Chondrocyte (in vitro differentiated cells): ENCODE measurements at places on chromosomes 11 and 22. TPM values are rescaled to one million over a fixed set of nuclear protein-coding genes. Genes with fewer than 3 reads are reported as not detected.

Gene KLHDC7B
- 0.34 to 7.2 TPM (median 6.3 TPM) in 3 replicates for total RNA-seq

Gene TPBGL
- 0.24 to 0.82 TPM (median 0.74 TPM) in 3 replicates for total RNA-seq

Gene PATE4
- not detected in 3 replicates for total RNA-seq

Gene RTN4R
- 0.75 to 5.5 TPM (median 5.5 TPM) in 3 replicates for total RNA-seq

Gene SCN3B
- total RNA-seq, result 0.15 to 0.62 TPM (median 0.45 TPM) in 3 replicates

Gene MMP3
- total RNA-seq, result not detected in 3 replicates

Gene USP28
- 27.0 to 34.1 TPM (median 33.3 TPM) in 3 replicates for total RNA-seq

Gene C11orf65
- total RNA-seq, result not detected in 3 replicates

GRCh38 chr11:27291954-27292636 is 70.9 kb downstream of the CCDC34 start:
- no peak overlapping the region for H3K4me3 ChIP-seq
- no peak for DNase-seq
- no peak overlapping the region for H3K27ac ChIP-seq
- no peaks in the 10 kb centered on the region for H3K36me3 ChIP-seq
- H3K4me1 ChIP-seq, result peaks cover 22% of the 10 kb centered on the region
- H3K27me3 ChIP-seq, result no peaks in the 10 kb centered on the region

- H3K27me3 ChIP-seq, result peaks cover 21% of the 10 kb centered on the region
- H3K36me3 ChIP-seq, result no peaks in the 10 kb centered on the region
- no peak overlapping the region for H3K4me3 ChIP-seq
- peak; percentile 53 for DNase-seq
- peak overlapping the region; percentile 70 for H3K27ac ChIP-seq
- peaks cover 27% of the 10 kb centered on the region for H3K4me1 ChIP-seq
Measured at GRCh38 chr22:37229805-37230672, 14.0 kb downstream of the RAC2 start.

DNA sequence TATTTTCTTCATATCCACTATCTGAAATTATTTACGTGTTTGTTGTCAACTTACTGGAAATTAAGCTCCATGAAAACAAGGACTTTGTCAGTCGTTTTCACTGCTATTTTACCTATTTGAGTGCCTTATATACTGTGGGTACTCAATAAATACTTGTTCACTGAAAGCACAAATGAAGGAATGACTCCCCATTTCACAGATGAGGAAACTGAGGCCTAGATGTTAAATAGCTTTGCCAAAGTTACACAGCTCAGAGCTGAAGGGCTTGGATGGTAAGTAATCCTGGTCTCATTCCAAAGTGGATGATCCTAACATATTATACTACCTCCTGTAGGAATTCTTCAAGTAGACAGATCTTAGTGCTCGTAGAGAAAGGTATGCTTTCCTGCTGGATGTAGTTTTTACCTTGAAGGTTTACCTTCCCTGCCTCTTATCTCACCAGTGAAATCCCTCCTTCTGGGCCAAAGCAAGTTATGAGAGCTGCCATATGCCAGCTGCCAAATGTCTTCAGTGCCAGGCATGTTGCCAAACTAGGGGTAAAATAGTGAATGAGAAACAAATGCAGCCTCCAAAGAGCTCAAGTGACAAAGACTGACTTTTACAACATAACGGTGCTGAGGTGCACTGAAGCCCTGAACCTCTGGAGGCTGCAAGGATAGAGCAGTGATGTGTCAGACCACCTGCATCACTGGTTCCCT is 129.7 kb downstream of the TRIM44 start:
- no peak for DNase-seq
- no peaks in the 10 kb centered on the region for H3K27me3 ChIP-seq
- H3K4me1 ChIP-seq, result peaks cover 61% of the 10 kb centered on the region
- peaks cover 2% of the 10 kb centered on the region for H3K36me3 ChIP-seq

- H3K36me3 ChIP-seq, result no peaks in the 10 kb centered on the region
- H3K4me3 ChIP-seq, result peak overlapping the region; percentile 98
- no peak for DNase-seq
- H3K4me1 ChIP-seq, result peaks cover 85% of the 10 kb centered on the region
Measured at GRCh38 chr22:30244066-30244465, 2.5 kb downstream of the LIF start.

DNA sequence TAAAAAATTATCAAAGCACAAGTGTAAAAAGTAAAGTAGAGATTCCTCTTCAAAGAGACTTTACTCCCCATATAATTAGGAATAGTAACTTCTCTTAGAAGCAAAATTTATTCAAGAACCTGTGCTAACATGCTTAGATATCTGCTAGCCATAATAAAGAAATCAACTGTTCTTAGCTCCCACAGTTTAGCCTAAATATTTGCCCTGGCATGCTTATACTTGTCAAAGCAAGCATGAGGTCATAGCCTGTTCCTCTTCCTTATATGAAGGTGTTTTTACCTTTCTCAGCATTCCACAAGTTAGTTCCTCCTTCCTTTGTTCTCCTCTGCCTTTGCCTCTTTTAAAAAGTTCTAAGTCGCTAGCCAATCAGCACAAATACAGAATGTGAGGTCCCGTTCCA is 30.3 kb downstream of the RIC3 start:
- DNase-seq, result no peak
- H3K27ac ChIP-seq, result no peak overlapping the region
- peaks cover 5% of the 10 kb centered on the region for H3K27me3 ChIP-seq
- no peaks in the 10 kb centered on the region for H3K36me3 ChIP-seq
- no peak overlapping the region for H3K4me3 ChIP-seq

GRCh38 chr11:16792426-16792825 is 54.0 kb downstream of the C11orf58 start:
- no peak for DNase-seq
- no peaks in the 10 kb centered on the region for H3K27me3 ChIP-seq
- no peaks in the 10 kb centered on the region for H3K36me3 ChIP-seq
- peak overlapping the region; percentile 97 for H3K27ac ChIP-seq
- no peak overlapping the region for H3K4me3 ChIP-seq

DNA sequence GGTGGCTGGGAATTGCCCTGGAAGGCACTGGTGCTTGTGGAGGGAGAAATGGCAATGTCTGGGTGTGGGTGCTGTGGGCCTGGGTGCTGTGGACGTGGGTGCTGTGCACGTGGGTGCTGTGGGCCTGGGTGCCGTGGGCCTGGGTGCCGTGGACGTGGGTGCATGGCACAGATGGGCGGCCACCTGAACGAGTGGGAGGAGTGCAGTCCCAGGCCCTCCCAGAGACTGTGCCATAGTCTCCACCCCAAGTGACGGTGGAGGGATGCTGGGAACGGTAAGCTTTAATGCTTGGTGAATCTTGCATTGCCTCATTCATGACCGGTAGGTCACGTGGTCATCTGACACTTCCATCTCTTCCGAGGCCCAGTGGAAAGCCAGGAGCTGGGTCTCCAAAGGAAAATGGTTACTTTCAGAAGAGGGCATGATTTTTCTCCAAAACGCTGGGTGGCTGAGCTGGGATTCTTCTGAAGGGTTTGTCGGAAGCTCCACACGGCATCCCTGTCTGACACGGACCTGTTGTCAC is 28.8 kb upstream of the BRSK2 start:
- H3K4me1 ChIP-seq, result no peaks in the 10 kb centered on the region
- H3K36me3 ChIP-seq, result peaks cover 1% of the 10 kb centered on the region
- H3K27me3 ChIP-seq, result peaks cover 38% of the 10 kb centered on the region
- DNase-seq, result peak; percentile 59
- H3K4me3 ChIP-seq, result no peak overlapping the region

DNA sequence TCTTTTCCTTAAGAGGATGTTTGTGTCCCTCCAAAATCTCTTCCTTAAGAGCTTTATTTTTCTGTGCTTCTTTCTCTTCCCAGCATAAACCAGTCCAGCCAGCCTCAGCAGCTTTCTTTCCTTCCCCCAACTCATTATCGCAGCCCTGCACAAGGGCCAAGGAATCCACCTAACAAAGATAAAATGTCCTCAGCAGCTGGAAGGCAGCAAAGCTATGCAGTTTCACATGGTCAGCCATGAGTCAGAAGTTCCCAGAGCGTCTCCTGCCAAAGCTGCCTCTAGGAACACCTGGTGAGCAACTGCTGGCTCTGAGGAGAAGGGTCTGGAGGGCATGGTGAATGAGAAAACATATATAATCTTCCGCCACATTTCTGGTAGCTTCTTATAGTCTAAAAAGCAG is 45.3 kb upstream of the HMGXB4 start:
- H3K27ac ChIP-seq, result no peak overlapping the region
- peaks cover 27% of the 10 kb centered on the region for H3K27me3 ChIP-seq
- DNase-seq, result no peak
- H3K4me1 ChIP-seq, result peaks cover 4% of the 10 kb centered on the region
- no peak overlapping the region for H3K4me3 ChIP-seq

DNA sequence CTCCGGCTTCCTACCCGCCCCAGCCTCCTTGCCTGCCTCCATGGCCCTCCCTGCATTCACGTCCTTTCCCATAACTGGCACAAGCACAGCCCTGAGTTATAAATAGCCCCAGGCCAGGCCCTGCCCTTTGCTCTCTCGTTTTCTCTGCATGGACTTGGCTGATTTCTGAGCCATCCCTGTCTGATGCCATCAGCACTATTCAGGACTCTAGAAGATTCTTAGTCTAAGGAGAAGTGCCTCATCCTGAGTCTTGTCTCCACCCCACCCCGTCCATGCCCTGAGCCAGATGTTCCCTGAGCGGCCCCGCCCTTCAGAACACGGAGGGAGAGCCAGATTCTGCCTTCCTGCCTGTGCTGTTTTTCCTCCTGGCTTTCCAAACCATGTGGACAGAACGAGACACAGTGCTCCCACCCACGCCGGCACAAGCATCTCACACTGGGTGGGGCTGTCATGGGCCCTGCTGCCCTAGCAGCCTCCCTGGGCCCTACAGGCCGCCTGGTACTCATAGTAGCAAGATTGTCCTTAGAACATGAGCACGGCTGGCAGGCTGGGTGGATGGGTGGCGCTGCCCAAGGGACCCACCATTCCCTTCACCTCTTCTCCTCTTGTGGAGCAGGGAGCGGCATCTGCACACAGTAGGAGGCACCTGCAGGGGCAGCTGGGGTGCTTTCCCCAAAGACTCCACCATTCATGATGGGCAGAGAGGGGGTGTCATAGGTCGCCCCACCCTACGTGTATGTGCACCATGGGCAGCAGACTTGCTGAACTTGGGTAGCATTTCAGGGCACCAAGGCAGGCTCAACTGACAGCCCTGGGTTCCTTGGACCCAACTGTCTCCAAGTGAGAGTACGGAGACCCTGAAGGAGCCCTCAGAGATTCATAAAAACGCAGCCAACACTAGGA is 76.9 kb downstream of the BCR start:
- peak overlapping the region; percentile 77 for H3K27ac ChIP-seq
- no peaks in the 10 kb centered on the region for H3K27me3 ChIP-seq
- peaks cover 21% of the 10 kb centered on the region for H3K36me3 ChIP-seq

DNA sequence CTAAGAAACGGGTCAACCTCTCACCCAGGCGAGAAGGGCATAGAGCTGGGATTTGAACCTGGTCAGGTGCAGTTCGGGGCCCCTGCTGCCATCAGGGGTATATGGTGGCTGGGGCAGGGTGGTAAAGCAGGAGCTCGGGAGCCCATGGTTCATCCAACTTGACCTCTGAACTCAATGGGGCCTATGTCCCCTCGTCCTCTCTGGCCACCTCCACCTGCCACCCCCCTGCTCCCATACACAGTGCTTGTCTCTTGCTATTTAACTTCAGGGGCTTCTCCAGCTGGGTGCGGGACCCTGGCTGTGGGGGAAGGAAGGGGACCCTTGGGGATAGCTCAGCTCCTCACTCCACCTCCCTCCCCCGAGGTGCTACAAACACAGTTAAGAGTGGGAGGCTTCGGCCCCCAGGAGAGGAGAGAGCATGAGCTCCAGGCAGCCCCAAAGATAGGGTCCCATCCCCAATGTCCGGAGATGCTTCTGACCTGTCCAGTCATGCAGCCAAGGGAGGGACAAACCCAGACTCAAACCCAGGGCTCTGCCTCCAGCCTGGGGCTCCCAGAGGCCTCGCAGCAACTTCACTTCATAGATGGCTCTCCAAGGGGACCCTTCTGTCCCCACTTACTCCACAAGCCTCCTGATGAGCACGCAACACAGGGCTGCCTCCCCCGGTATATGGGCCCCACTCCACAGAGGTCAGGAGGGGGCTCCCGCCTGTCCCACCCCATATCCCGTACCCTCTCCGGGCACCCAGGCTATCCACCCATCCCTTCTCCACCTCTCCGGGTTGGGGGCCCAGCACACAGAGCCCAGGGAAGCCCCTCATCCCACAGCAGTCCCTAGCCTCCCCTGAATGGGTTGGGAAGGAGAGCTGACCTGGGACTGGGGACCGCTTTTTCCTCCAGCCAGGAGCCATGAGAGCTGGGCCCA is 712 bp downstream of the IL2RB start:
- no peaks in the 10 kb centered on the region for H3K4me1 ChIP-seq
- peaks cover 31% of the 10 kb centered on the region for H3K27me3 ChIP-seq
- H3K36me3 ChIP-seq, result no peaks in the 10 kb centered on the region

GRCh38 chr11:93267383-93267782 is 63.2 kb upstream of the DEUP1 start:
- no peaks in the 10 kb centered on the region for H3K4me1 ChIP-seq
- H3K36me3 ChIP-seq, result peaks cover 3% of the 10 kb centered on the region
- H3K27ac ChIP-seq, result no peak overlapping the region

DNA sequence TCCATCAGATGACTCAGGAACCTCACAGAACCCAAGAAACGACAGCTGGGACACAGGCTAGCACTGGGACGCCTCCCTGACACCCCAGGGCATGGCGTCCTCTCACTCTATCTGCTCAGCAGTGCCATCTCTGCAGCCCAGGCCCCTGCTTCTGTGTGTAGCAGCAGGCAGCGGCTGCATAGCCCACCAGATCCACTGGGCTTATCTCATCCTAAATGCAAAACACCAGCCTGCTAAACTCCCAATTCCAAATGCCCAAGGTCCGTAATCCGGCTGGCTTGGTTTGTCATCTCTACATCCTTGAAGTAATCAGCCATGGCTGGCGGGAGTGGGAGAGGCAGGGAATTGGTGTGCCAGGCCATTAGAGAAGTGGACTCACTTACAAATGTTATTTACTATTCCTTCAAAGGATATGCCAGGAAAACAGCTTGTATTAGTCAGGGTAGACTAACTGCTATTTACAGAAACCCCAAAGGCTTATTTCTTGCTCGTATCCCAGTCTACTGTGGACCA is 30.7 kb downstream of the SPATA19 start:
- H3K27ac ChIP-seq, result no peak overlapping the region
- H3K36me3 ChIP-seq, result no peaks in the 10 kb centered on the region

- H3K27me3 ChIP-seq, result no peaks in the 10 kb centered on the region
- H3K4me3 ChIP-seq, result no peak overlapping the region
- H3K27ac ChIP-seq, result no peak overlapping the region
- H3K4me1 ChIP-seq, result peaks cover 8% of the 10 kb centered on the region
Measured at GRCh38 chr11:69595805-69596665, 44.9 kb upstream of the CCND1 start.

DNA sequence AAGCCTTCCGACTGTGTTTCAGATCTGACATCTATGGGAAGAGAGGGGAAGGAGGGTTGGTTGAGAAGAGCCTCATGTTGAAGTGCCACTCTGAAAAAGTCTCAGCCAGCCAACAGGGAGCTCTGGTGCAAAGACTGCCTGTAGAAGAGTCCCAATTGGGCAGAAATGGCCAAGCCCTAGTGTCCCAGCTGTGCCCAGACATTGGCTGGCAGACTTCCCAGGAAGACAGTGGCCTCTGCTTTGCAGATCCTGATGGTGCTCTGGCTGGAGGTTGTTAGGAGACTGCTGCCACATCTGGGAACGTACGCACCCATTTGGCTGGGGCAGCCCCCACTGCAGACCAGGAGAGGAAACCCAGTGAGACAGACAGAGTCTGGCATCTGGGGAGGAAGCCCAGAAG is 3.2 kb upstream of the PLA2G3 start:
- peaks cover 7% of the 10 kb centered on the region for H3K4me1 ChIP-seq
- H3K4me3 ChIP-seq, result no peak overlapping the region

- H3K27me3 ChIP-seq, result peaks cover 34% of the 10 kb centered on the region
- no peak overlapping the region for H3K4me3 ChIP-seq
- no peak overlapping the region for H3K27ac ChIP-seq
- no peak for DNase-seq
Measured at GRCh38 chr11:129721685-129722084, 94.0 kb upstream of the TMEM45B start.
